NCI-H524 (cell line): ENCODE measurements at places on chromosomes 5 and 9.

DNA sequence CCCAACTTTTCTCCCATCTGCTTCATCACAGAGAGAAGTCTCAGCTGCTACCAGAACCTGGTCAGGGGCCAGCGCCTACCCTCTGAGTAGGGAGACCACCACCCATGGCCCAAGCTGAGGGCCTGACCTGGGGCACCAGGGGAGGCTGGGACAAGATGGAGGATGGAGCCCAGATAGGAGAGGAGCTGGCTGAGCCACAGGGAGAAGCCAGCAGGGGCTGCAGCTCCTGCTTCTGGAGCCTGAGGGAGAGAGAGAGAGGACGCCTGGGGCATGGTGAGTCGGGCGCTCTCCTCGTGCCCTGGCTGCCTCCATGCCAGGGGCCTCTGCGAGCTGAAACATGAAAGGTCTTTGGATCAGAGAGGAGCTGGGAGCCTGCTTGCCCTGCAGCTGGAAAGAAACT, 1.4 kb upstream of the FOXI1 start:
- no peak for DNase-seq

DNA sequence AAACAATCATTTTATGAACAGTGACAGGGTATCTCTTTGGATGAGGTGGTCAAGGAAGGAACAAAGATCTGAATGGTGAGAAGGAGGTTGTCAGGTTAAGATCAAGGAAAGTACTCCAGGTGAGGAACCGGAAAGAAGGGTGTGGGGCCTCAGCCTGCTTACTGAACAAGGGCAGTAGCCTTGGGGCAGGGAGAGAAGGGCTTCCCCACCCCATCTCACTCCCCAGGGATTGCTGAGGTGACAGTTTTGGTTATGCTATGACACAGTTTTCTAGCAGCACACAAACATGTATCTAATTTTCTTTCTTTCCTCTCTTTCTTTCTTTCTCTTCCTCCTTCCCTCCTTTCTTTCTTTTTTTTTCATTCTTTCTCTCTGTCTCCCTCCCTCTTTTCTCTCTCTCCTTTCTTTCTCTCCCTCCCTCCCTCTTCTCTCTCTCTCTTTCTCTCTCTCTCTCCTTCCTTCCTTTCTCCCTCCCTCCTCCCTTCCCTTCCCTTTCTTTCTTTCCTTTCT, 4.1 kb upstream of the HDHD3 start:
- no peak for DNase-seq

DNA sequence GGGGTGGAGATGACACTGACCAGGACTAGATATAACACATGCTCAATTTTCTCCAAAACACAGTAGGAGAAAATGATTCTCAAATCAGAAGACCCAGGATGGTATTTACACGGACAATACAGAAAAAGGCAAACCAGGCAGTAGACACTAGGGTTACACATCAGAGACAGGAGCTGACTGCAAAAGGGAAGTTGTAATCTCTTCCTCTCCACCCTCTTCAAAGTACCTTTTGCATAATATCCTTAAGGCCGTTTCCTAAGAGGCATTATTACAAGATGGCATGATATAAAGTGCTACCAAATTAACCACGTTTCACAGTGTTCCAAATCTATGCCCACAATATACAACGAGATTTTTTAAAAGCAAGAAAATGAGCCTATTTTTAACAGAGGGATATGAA, 39.2 kb downstream of the YIPF5 start:
- no peak for DNase-seq

DNA sequence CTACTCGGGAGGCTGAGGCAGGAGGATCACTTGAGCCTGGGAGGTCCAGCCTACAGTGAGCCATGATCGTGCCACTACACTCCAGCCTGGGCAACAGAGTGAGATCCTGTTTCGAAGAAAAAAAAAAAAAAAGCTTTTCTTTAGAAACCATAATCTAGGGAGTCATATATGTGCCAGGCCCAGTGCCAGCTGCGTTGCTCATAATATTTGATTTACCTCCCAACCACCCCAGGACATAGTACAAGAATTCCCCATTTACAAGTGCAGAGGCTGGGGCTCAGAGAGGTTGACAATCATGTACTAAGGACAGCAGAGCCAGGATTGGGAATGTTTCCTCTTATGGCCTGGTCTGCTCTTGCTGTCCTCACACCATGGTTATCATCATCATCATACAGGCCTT, 25.1 kb upstream of the TRIM14 start:
- no peak for DNase-seq
